HTR-8/SVneo (cell line): ENCODE measurements at places on chromosomes 1 and 21.

DNA sequence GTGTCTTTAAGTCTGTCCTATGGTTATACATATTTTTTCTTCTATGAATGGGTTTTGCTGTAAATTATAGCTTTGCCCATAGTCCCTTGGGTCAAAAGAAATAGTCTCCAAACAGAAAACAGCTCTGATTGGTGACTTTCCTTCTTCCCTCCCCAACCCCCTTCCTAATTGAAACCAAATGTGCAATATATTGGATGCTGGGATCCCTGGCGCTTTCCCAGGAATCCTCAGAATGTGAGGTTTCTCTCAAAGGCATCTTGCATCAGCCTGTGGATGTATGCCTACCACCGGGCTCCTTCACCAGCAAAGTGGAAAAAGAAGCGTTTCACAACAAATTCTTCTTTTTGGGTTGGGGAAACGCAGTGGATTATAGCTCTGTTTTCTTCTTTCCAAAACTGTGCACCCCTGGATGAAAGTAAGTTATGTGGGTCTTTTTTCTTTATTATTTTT is at the start of gene DDR2:
Gene DDR2, plus strand, starts transcription at position 248 of the 450 bp plus-strand sequence. CDS start 86,600 bp downstream, outside the sequence.
- DNase-seq = peak; percentile 54

DNA sequence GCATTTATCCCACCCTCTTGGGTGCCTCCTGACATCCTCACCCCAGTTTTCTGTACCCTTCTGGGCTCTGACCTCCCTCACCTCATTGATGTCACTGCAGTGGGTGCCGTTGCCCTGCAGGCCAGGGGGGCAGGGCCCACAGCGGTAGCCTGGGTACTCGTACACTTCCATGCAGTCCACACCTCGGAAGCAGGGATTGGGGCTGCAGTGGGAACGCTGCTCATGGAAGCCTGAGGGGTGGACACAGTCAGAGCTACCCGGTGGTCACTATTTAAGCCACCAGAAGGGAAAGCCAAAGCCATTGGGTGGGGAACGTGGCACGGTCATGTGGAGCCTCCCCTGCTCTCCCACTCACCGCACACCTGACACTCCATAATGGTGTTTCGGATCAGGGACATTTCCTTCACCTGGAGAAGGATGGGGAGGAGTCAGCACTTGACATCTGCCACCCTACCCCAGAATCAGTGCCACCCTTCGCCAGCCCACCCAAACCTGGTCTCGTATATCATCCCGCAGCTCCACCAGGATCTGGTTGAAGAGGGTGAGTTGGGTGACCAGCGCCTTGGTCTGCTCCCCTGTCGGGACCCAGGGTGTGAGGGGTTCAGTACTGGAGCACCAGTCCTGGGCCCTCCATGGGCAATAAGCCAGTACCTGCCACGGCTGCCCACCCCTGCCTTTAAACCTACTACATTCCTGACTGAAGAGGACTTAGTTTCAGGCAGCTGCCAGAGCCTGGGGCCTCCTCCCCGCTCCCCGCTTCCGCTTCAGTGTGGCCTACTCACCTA is 4.8 kb downstream of the THBS3 start:
- DNase-seq = no peak

- DNase-seq = no peak
Observed at GRCh38 chr1:9027307-9027706, 1.1 kb upstream of the SLC2A7 start.

DNA sequence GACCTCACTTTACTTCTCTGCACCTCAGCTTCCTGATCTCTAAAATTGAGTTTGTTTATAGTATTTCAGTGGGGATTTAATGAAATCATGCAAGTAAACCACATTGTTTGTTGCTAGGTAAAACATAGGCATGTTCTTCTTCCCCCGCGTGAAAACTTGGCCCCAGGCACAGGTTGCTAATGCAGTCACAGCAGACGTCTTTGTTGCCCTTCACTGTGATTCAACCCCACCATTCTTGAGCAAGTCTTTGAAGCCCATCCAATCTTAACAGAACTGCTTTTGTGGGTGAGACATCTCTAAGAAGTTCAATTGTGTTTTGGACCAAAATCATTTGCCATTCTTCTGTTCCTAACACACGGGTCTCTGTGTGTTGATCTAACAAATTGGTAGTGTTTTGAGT is 185.5 kb downstream of the ZNF281 start:
- DNase-seq = no peak

- DNase-seq = peak; percentile 24
Observed at GRCh38 chr21:31781737-31782136, 49.8 kb upstream of the SCAF4 start.
